ENCODE measurements at places on chromosomes 5 and 9.

DNA sequence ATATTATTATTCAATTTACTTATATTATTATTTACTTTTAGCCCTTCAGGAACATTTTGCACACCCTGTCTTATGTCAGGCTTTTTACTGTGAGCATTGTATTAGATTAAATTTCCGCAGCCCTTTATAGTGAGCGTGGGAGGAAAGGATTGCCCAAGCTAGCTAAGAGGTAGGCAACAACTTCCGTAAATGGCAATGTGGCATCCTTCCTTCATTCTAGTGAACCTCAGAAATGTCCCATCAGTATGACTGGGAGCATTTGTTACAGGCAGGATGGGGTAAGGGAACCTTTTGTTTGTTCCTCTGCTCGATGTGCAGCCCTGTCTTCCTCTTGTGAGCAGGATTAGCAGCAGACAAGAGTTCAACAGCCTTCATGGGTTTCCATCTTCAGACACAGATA is 6.2 kb upstream of the CD180 start:
- DNase-seq: peak; percentile 32

GRCh38 chr5:335740-336038 is 14.2 kb downstream of the AHRR start:
- DNase-seq: no peak

GRCh38 chr9:34502891-34503290 is 19.9 kb downstream of the ENHO start:
- DNase-seq: no peak

GRCh38 chr5:164372892-164373291 is 867.5 kb downstream of the MAT2B start:
- no peak for DNase-seq

- no peak for DNase-seq
These were observed 363.2 kb downstream of the OSTF1 start for GRCh38 chr9:75451505-75451904.

DNA sequence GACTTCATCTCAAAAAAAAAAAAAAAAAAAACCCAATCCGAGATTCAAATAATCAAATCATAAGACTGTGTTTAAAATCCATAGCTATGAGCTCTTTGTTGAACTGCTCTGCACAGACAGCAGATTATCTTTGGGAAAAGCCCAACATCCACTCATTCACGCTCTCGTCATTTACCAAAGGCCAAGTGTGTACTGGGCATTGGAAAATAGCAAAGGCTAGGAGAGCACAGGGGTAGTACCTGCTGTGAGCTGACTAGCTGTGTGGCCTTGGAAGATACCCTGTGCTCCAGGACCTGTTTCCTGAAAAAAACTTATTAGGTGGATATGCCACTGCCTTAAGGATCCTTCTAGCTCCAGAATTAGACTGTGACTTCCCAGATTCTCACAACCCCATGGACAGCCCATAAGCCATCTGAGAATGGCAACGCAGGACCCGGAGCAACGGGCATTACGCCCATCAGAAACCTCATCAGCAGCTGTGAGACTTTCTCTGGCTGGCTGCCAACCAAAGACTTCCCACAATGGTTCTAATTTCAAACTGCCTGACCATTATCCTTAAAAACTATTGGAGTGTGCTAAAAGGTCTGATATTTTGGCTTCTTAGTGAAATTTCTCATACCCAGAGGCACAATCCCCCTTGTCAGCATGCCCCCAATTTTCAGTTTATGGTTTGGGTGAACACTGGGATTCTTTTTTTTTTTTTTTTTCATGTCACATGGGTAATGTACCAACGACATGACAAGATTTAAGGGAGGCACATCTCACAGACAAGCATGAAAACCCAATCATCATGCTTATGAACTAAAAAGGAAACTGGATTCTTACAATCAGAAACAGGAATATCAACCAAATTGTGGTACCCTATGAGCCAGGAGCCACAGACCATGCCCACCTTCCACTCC is 16.8 kb downstream of the SERINC5 start:
- DNase-seq: no peak

DNA sequence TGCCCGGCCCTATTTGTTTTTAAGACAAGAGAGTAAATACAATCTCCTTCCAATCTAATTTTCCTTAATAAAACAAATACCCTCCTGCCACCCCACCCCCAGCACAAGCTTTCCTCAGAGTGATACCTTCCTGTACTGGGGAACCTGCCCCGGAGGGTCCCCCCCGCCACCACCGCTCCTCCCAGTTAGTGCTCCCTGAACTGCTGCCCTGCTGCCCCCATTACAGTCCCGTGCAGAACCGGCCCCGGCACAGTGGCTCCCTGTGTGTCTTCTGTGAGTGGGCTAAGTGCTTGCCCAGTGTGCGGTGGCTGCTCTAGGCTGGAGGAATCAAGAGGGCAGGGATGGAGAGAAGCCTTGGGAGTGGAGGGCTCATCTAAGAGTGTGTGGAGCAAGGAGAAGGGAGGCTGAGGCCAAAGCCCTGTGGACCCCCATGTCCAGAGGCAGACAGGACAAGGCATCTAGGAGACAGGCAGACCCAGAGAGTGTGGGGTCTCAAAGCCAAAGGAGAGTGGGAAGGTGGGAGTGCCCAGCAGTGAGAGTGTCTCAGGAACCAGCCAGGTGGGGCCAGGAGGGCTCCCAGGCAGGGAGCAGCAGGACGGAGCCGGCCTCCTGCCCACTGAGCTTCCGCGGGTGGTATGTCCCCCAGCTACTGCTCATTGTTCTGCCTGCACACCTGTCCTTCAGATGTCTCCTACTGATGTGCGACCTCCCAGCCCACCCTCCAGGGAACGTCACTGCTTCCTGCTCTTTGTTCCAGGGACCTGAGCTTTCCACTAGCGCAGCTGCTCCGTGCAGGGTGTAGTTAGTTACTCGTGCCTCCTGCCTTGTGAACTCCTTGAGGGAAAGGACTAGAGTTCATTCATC is 129.0 kb downstream of the DAB2IP start:
- no peak for DNase-seq

All from activated CD4-positive, alpha-beta T cell treated with anti-CD3 and anti-CD28 coated beads for 36 hours (primary cell).